ENCODE measurements at places on chromosomes 5 and 9. TPM values are rescaled to one million over a fixed set of nuclear protein-coding genes. Genes with fewer than 3 reads are reported as not detected.

The PCDHA7 gene
- 0.74 TPM for total RNA-seq

The SLC6A7 gene
- total RNA-seq, result not detected

The FOXI1 gene
- total RNA-seq, result not detected

The CYLC2 gene
- total RNA-seq, result not detected

The UGT3A2 gene
- total RNA-seq, result not detected
